Stimulated activated CD8-positive, alpha-beta memory T cell treated with anti-CD3 and anti-CD28 coated beads, Interleukin-12 subunit alpha, Interleukin-12 subunit beta, amount 100 ng/mL, for 4 hours (primary cell): ENCODE measurements at places on chromosomes 1 and 21.

- DNase-seq = no peak
Measured at GRCh38 chr1:202130816-202131522, 8.3 kb downstream of the GPR37L1 start.

GRCh38 chr1:43197343-43198127, 25.4 kb downstream of the CFAP57 start:
- no peak for DNase-seq

DNA sequence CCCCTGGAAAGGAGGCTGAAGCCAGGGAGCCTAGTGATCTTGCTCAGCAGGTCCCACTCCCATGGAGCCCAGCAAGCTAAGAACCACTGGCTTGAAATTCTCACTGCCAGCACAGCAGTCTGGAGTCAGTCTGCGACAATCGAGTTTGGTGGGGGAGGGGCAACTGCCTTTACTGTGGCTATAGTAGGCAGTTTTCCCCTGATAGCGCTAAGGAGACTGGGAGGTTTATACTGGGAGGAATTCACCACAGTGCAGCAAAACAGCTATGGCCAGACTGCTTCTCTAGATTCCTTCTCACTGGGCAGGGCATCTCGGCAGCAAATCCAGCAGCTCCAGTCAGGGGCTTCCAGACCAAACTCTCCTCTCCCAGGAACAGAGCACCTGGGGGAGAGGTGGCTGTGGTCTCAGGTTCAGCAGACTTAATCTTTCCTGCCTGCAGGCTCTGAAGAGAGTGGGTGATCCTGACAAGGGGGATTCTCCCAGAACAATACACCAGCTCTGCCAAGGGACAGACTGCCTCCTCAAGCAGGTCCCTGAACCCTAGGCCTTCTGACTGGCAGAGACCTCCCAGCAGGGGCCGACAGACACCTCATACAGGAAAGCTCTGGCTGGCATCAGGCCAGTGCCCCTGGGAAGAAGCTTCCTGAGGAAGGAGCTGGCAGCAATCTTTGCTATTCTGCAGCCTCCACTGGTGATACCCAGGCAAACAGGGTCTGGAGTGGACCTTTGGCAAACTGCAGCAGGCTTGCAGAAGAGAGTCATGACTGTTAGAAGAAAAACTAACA, 548.5 kb upstream of the NEGR1 start:
- no peak for DNase-seq

- DNase-seq = no peak
Measured at GRCh38 chr1:23793018-23793781, 2.3 kb downstream of the LYPLA2 start.

DNA sequence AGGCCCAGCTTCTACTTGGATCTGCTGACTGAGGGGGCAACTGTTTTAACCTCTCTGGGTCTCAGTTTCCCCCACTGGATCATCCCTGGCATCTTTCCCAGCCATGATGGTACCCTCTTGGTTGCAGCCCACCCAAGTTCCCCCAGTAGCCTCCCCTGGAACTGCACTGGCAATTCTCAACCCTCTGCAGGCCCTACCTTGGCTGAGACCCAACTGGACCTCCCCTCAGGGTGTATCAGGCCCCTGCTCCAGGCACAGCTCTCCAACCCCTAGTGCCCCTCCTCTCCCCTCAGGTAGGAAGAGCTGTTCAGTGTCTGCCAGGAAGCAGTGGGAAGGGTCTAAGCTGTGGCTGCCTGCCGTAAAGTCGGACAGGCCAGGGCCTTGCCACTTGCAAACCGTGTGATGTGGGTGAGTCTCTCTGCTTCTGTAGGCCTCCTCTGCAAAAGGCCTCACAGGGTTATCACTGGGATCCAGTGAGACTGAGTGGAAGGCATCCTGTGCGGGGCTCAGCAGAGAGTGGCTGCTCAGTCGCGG, 32.1 kb downstream of the RHBG start:
- no peak for DNase-seq

- no peak for DNase-seq
Measured at GRCh38 chr1:29674627-29675326, 438.5 kb downstream of the PTPRU start.

GRCh38 chr1:165279882-165280281, 76.6 kb downstream of the LMX1A start:
- no peak for DNase-seq

DNA sequence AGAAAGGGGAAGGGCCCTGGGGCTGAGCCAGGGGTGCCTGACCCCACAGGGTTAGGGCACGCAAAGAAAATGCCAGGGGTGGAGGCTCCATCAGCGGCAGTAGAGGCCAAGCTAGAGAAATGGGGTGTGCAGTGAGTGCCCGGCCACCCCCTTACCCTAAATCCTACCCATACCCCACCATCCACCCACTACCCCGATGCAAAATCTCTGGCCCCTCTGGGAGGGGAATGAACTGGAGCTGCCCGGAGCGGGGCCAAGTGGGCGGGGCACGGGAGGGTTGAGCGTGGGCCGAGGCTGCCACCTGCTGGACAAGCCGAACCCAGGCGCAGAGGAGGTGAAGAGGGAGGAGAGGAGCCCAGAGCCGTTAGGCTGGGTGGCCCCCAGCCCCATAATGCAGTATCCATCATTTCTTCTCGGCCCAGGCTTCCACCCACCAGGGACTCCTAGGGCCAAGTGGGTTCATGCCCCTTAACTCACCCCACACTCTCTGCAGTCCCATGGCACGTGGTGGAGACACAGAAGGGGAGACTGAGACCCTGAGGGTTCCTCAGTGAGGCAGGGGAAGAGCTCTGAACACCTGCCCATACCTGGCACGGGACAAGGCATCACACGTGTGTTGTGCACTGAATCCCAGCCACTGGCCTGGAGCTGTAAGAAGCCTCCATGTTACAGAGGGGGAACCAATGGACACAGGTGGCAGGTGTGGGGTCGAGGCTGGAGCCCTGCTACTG, 1.4 kb upstream of the C1QC start:
- DNase-seq = peak; percentile 36

DNA sequence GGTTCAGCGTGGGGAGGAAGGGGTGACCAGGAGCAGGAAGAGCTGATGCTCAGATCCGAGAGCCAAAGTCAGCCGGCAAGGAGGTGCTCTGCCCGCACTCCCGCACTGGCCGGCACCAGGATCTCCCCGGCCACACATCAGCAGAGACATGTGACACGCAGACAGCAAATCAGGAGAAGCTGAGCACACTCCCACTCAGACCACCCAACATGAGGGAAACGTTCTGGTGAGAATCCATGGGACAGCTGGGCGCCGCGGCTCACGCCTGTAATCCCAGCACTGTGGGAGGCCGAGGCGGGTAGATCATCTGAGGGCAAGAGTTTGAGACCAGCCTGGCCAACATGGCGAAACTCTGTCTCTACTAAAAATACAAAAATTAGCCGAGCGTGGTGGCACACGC, 18.6 kb upstream of the PTTG1IP start:
- no peak for DNase-seq

DNA sequence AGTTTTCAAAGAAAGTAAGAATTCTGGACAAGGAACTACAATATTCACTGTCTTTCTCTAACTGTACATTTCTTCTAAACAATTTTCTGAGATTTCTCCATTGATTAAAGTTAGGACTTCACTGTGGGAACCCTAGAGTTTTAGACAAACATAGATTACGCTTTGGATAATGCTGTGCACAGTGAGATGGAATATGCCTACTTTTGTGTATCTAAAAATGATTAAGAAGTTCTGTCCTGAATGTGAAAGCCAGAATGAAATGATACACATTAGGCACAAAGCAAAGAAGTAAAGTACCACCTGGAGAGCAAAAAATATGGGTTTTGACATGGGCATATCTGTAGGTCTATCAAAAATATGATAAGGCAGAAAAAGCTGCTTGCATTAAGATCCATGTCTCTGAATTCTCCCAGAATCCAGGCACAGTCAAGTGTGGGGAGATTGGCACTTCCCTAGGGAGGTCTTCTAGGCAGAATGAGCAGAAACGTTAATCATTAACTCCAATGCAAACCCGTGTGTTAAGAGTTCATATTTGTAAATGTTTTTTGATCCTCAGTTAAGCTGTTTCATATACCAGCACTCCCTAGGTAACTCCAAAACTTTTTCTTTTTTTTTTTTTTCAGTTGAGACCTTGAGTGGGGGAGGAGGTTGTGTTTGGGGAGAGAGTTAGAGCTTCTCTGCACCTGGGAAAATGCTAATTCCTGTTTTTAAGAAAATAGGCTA, 467.1 kb downstream of the LMO4 start:
- DNase-seq = no peak

GRCh38 chr1:203447151-203447550, 28.5 kb upstream of the PRELP start:
- DNase-seq = no peak

DNA sequence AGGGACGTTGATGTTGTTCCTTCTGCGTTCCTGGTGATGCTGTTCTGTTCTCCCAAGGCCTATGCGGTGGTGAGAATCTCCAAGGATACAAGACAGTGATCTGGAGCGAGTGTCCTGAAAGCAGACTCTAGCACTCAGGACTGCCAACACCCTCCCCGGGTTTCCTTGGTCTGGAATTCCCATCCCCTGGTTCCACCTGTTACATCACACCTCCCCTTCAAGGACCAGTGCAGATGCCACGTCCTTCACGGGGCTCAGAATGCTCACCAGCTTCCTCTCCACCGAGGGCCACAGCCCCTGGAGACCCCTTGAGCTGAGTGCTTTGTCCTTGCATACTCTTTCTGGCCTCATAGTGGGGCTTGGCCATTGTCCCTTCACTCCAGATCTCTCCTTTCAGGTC, 43.5 kb downstream of the B3GALT5 start:
- no peak for DNase-seq

DNA sequence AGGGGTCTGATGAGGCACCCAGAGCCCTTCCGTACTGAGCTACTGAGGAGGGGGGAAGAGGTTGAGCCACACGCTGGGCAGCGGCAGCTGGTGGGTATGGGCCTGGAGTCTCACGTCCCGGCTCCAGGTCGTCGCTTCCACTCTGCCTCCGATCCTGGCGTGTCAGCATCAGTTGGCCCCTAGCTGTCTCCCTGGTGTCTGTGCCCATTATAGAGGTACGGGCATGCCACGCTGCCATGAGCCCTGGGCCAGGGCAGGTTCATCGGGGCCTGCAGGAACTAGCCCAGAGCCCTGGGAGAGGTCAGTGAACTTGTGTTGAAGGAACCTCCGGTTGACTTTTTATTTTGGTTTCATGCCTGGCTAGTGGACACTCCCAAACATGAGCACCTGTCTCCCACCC, 18.2 kb downstream of the COQ8A start:
- DNase-seq = no peak

GRCh38 chr1:180231506-180231921, 1.4 kb downstream of the LHX4 start:
- DNase-seq = no peak

GRCh38 chr1:55040933-55041494, 1.7 kb downstream of the PCSK9 start:
- no peak for DNase-seq

DNA sequence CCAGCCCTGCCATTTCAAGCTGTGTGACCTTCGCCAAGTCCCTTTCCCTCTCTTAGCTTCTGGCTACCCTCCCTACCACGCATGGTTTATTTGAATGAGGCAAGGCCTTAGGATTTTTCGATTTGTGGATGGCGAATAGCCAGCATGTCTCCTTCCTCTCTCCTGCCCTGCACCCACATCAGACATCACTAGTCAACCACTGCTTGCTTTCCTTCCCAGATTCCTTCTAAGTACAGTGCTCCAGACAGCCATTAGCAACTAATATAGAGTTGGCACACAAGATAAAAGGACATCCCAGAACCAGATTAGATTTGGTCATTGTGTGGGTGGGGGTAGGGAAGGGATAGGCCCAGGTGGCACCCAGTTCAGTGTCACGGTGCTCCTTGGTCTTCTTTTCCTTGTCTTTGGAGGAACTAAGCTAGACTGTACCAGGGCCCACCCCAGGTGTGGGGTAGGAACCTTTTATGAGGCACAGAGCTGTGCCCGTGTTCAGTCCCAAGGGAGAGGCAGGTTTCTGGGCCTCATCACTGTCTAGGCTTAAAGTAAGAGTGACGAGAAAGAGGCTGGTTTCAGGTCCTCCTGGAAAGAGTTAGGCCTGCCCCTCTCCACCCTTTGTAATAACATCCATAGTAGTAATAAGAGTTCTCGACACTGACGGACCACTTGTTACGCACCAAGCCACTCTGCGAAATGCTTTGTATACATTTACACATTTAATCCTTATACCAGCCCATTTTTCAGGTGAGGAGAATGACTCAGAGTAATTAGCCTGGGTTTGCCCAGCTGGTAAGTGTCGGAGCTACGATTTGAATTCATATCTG, 8.6 kb downstream of the ALPL start:
- no peak for DNase-seq

GRCh38 chr1:28297826-28298225, 31.0 kb upstream of the MED18 start:
- no peak for DNase-seq

GRCh38 chr1:77218477-77219165, 609 bp downstream of the PIGK start:
- no peak for DNase-seq

GRCh38 chr21:27505516-27505915, 538.6 kb upstream of the ADAMTS5 start:
- no peak for DNase-seq

GRCh38 chr1:153883223-153883622, 39.5 kb downstream of the GATAD2B start:
- no peak for DNase-seq

DNA sequence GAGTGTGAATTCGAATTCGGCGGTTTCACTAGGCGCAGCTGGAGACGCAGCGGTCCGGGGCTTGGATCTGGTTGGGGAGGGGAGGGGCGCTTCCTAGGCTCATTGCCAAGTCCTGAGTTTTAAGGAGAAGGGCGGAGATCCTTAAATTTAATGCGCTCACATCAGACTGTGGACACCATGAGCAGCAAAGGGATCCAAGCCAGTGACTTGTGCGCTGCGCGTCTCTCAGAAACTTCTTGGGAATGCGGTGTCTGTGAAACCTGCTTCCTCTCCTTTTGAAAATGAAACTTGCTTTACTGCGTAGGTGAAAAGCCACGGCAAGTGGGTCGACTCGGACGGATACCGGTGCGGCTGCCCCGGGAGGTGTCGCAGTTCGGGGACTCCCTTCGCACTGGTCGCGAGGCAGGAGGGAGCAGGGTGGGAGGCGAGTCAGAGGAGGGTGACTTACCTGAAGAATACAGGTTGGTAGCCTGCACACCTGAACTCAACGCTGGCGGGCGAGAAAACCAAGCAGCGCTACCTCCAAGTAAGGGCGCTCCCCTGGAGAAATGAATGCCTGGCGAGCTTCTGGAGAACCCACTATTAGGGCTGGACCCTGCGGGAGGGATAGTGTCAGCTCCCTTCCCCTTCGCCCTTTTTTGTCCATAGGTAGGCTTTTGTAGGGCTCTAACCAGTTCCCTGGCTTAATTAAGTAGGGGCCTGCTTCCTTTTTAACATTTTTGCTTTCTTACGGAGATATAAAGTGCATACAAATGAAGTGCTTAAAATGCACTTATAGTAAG, 992 bp downstream of the TENT5C start:
- DNase-seq = peak; percentile 38

GRCh38 chr1:221141606-221142285, 262.5 kb downstream of the HLX start:
- DNase-seq = no peak
